Activated CD4-positive, alpha-beta T cell treated with anti-CD3 and anti-CD28 coated beads for 4 hours (primary cell): ENCODE measurements at places on chromosomes 3 and 15.

DNA sequence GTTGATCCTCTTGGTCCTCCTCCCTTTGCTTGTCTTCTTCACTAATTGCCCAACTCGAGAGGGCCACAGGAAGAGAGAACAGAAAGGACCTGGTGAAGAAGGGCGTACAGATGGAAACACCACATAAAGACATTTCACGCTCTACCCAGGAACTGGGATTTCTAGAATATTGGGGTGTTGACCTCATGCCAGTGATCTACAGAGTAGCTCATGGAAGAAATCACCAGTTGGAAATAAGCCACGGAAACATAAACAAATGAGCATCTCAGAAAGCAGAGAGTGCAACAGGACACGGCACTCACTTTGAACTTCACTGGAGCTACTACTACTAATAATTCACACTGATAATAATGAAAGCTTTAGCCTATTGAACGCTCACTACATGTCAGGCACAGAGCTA, 84.6 kb upstream of the ARHGEF3 start:
- no peak for DNase-seq

GRCh38 chr15:90592131-90592881, 62.6 kb downstream of the CRTC3 start:
- DNase-seq, result no peak

- no peak for DNase-seq
These were observed 32.9 kb downstream of the SNTN start for GRCh38 chr3:63685340-63685739.

GRCh38 chr3:129992781-129993180, 18.3 kb downstream of the TRH start:
- no peak for DNase-seq

GRCh38 chr3:169509359-169509758, 154.2 kb downstream of the MECOM start:
- no peak for DNase-seq

DNA sequence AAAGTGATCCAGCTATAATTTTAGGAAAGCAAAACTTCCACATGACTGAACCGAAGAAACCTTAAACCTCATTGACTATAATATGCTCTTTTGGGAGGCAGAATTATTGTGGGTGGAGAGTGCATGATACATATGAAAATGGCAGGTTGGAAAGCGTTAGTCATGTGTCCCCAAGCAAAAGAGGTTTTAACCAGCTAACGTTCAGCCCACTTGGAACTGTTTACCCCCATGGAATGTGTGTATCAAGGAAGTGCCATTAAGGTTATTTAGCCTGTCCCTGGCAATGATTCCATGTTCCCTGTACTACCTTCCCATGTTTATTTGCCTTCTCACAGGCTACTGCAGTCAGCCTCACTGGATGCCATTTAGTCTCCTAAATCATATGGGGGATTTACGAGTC, 44.1 kb upstream of the LRRC58 start:
- DNase-seq, result no peak

DNA sequence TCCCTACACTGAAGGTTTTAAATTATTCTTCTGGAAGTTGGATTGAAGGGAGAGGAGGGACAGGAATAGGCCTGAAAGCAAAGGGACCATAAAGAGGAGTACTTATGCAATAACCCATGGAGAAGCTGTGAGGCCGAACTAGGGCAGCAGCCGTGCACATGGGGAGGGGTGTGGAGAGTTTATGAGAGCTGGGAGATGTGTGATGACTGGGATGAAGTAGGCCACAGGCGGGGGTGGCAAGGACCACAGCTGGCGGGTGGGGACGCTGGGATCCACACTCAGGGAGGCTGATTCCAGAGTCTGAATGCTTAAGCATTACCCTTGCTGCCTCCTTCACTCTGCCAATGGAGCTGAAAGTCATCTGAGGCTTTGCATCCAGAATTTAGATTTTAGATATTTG, 123.8 kb downstream of the ARNT2 start:
- no peak for DNase-seq

DNA sequence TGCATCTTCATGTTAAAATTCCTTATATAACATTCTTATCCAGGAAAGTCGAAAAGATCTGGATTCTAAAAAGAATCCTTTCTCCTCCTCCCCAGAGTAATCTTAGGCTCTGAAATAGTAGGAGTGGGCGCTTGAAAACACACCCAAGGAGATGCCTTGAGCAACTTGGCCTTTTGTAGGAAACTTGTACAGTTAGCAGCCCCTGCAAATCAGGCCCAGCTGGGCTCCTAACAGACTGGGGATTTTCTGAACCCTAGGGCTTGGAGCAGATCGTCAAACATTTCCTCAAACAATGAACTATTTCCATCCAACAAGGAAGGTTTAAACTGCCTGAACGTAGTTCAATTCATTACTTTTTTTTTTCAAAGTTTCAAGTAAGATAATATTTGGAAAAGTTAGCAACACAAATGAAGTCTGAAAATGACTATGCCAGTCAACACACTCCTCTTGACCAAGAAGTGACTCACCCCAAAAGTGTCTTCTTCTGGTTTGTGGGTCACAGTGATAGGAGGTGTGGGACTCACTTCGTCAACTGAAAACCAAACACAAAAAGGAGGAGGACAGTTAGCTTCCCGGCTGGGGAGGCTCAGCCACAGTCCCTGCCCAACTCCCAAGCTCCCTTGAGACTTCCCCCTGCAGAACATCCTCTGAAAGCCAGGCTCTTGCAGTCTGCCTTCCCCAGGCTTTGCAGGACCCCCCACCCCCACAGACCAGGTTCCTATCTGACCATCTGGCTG, 129.7 kb downstream of the NTRK3 start:
- no peak for DNase-seq

- DNase-seq, result no peak
These were observed 40.9 kb downstream of the CBLB start for GRCh38 chr3:105827959-105828358.

DNA sequence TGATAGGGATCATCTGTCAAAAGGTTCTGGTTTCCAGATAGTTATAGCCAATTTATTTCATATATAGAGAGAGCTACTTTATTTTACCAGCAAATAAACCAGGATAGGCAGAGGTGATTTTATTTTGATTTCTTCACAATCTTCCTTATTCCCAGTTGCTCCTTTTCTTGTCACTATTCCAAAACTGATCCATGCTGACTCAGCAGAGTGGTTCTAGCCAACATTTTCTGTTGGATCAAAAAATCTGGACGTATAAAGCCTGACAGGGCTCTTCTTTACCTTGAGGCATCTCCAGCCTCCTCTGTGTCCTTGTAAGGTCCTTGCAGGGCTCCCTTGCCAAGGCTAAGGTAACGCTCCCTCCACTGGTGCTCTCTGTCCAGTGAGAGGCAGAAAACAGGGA, 15.8 kb downstream of the HDC start:
- DNase-seq, result no peak

- DNase-seq, result no peak
These were observed 115.9 kb downstream of the NEK11 start for GRCh38 chr3:131142580-131142979.

GRCh38 chr3:39146083-39146501, 7.3 kb downstream of the CSRNP1 start:
- DNase-seq, result no peak

GRCh38 chr3:28151608-28152228, 89.7 kb upstream of the CMC1 start:
- DNase-seq, result no peak

DNA sequence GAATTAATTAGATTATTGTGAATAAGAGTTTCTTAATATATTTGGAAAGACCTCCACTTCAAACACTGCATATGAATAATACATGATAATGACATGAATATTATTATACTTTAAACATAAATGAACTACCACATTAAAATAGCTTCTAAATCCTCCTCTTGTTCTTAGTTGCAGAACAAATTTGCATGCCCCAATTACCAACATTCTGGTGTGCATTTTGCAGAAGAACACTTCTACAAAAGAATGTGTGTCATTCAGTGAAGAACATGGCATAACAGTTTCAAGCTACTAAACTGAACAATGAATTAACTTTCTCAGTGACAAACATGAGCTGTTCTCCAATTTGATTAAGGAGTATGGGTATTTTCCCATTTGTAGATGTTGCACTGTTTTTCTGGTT, 711.3 kb upstream of the NAALADL2 start:
- no peak for DNase-seq

GRCh38 chr3:44894485-44894884, 20.1 kb downstream of the TGM4 start:
- no peak for DNase-seq

DNA sequence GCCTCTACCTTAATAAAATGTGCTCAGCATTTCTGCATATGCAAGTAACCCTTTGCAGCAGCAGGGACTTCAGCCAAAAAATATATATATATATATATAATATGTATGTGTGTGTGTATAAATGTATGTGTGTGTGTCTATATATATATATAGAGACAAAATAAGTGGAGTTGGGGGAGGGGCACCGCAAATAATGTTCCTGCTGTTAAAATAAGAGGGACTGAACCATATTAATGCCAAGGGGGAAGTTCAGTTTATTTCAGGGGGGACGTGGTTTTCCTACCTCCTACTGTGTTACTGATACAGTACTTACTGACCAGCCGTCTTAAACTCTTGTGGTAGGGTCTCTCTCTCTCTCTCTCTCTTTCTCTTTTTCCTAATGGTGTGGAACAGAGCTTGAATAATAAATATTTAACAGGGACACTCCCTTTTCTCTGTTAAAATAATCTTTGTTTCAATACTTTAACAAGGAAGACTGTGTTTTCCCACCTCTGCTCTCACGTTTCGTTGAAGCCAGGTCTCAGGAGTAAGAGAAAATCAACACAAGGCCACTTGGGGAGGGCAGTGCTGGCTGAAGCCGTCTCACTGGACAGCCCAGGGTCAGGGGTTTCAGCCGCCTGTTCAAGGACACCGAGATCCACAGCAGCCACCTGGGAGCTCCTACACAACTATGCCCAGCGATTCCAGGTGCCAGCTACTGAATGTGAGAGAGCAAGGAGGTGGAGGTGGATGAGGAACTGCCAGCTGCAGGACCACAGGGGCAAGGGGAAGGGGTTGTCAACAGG, 42.8 kb upstream of the ADAMTSL3 start:
- DNase-seq, result no peak

- no peak for DNase-seq
These were observed 11.5 kb downstream of the TATDN2 start for GRCh38 chr3:10259798-10260197.

GRCh38 chr15:68795298-68795848, 25.3 kb downstream of the ANP32A start:
- peak; percentile 42 for DNase-seq

DNA sequence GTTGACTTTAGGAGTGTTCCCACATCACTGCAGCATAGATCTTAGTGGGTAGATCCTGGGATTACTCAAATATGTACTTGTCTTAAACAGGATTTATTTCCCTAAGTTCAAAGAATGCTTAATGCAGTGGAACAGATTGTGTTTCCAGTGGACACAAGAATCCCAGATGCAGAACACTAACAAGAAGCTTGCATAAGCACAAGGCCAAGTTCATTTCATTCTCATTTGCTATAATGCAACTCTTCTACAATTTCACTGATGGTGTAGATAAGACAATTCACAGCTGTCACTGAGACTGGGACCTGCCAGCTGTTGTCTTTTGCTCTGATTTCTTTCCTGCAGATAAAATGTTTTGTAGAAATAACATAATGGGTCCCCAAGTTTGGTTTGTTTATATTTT, 225.6 kb downstream of the NFKBIZ start:
- no peak for DNase-seq

GRCh38 chr15:70443486-70444273, 319.7 kb downstream of the UACA start:
- no peak for DNase-seq

GRCh38 chr15:64324165-64324877, 31.7 kb downstream of the CSNK1G1 start:
- no peak for DNase-seq

DNA sequence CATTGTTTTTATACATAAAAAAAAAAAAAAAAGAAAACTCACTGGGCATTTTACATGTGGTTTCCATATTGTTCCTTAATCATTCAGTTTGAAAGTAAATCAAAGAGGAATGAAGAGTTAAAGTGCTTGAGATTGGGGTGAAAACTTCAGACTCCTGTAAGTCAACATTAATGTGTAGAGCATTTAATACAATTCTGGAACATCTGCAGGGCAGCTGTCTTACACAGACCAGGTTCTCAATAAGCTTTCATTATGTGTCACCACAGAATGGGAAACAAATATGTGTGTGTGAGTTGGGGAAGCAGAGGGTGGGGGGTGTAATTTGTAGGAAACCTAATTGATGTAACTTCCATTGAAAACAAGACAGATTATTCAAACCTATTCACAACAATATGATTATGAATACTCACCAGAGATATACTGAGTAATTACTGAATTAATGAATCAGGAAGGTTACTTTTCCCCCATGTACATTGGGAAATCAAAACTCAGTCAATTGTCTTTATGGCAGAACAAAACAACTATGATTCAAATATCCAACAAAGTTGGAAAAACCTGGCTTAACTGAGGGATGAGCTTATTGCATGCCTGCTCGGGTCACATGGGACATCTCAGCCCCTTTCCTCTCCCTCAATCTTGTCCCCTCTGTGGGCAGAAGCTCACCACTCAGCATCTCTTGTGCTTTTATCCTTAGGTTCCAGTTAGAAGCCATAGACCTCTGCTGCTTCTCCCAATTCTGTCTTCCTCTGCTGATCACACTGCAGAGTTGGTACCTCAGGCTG, 281.2 kb upstream of the THBS1 start:
- no peak for DNase-seq
